ENCODE measurements at places on chromosomes 4 and X.

DNA sequence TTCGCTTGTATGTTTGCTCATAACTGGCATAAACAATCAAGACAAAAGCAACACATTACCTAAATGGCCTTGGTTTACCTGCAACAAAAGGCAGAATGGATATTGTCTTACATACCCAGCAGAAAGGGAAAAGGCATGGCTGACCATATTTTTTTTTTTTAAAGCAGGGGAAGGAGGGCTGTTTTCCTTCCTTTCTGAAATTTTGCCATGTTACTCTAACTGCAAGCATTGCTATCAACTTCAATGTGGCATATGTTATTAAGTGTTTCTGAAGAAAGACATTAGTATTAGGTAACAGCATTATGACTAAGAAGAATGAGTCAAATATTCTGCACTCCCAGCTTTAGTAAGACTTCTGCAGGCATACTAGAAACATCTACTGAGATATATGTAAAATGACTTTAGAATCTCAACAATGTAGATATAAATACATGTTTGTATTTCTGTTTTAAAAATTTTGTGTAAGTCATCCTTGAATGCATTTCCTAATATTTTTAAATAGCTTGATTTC lies 512.6 kb upstream of the FAM241A start:
- no peak for DNase-seq

DNA sequence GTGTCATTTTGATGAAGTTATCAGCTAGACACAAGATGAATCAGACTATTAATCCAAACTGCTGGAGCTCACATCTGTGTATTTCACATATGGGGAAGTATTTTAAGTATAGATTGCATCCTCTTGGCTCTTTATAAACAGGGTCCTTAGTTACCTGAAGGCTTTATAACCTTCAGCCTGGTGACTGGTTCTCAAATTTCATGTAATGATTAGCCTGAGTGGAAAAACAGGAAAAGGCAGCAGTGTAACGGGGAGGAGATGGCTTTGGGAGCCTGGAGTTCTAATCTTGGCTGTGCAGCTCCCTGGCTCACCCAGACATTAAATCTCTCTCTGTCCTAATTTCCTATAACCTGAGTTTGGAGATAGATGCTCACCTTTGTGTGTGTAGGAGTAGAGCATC lies 103.8 kb upstream of the HPF1 start:
- DNase-seq, result no peak

- no peak for DNase-seq
Measured at GRCh38 chr4:169066934-169067333, 56.9 kb upstream of the CBR4 start.

- DNase-seq, result no peak
Measured at GRCh38 chrX:155148724-155149537, 67.3 kb upstream of the VBP1 start.

- no peak for DNase-seq
Measured at GRCh38 chrX:40202456-40202855, 104.7 kb upstream of the BCOR start.

- DNase-seq, result no peak
Measured at GRCh38 chr4:74897386-74897785, 35.5 kb upstream of the PARM1 start.

DNA sequence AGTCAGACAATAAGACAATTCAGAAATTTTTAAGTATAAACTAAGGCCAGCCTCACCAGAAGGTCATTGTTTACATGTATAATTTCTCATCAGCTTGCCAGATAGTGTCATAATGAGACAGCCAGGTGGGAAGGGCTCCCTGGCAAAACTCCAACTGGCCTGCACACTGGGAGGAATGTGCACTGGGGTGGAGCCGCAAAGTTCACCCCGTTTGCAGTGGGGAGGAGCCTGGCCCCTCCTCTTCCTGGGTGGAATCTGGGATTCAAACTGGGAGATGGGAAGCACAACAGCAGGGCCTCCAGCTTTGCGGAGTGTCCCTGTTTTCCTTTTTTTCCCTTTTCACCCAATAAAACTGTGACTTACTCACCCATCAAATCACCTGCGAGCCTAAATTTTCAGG lies 329.9 kb downstream of the SMARCA1 start:
- DNase-seq, result peak; percentile 44

DNA sequence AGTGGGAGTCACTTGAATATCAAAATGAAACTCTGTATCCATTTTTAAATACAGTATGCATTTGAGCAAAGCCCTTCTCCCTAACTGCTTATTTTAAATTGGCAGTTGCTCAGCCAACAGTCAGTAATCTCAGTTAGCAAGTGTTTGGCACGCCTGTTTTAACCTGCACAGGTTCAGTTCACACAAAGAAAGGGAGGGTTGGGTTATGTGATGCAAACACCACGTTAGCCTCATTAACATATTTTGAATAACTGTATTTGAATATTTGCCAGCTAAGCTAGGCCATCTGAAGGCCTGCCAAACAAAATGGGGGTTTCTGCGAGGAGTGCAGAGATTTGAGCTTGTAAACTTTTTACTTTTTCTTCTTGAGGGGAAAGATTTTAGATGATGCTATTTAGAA lies 19.8 kb downstream of the GAB1 start:
- DNase-seq, result no peak

DNA sequence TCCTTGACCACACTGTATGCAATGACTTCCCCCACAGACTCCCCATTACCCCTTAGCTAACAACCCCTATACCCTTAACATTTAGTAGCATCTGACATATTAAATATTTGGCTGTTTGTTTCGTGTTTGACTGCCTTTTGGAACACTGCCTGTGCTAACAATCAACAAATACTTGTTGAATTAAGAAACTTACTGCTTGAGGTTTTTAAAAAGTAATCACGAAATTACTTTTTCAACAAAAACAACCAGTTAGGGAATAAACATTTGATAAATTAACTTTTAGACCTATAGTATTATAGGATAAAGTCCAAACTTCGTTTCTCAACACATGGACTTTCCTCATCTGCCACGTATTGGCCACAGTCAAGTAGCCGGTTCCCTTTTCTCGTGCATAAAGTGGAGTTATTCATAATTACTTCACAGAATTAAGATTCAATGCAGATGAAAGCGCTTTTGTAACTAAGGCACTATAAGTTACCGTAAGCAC lies 555 bp upstream of the ELMOD2 start:
- DNase-seq, result no peak

DNA sequence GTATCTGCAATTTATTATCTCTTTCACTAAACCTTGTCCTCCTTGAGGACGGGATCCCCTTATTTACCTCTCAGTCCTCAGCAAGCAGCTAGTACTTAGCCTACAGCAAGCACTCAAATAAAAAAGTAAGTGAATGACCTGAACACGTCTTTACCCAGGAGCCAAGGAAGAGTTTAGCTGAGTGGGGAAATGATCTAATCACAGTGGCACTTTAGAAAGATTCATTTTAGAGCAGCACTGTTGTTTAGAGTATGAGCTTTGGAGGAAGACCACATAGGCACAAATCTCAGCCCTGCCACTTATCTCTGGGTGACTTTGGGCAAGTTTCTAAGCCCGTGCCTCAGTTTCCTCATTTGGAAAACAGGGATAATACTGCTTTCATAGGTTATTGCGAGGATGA lies 2.7 kb downstream of the FAM120C start:
- DNase-seq, result no peak

GRCh38 chrX:12770440-12770839 lies 20.8 kb upstream of the PRPS2 start:
- no peak for DNase-seq

GRCh38 chr4:25253071-25253445 lies 19.2 kb downstream of the PI4K2B start:
- DNase-seq, result no peak

DNA sequence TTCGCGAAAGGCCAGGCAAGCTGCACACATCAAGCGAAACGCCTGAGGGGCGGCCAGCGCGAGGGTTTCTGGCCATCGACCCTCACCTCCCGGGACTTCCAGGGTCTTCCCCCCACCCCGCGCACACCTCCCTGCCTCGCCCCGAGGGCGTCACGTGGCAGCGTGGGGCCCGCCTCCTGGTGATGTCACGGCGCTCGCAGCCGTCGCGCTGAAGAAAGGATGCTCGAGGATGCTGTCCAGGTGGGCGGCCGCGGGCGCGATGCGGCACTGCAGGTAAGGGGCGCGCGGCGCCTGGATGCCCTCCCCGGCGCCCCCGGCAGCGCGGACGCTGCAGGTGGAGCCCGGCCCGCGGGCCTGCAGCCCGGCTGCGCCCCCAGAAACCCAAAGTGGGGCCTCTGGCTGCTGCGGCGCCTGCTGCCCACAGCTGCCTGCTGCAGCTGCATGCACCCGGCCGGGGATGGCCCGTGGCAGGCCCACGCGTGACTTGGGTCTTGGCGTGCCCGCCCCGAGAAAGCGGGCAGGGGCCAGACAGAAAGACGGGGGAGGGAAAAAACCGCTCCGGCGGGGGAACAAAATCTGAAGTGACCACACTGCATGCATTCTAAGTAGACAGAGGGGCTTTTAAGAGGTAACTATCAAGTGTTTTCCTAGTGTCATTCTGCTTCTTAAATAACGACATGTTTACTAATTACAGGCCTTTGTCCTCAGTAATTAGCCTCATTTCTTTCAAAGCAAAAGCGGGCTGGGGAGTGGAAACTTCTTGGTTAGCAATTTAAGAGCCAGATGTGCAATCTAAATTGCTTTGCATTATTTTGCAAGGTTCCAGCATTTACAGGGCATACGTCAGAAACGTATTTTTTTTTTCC lies 1.7 kb downstream of the CLCN4 start:
- DNase-seq, result peak; percentile 57

DNA sequence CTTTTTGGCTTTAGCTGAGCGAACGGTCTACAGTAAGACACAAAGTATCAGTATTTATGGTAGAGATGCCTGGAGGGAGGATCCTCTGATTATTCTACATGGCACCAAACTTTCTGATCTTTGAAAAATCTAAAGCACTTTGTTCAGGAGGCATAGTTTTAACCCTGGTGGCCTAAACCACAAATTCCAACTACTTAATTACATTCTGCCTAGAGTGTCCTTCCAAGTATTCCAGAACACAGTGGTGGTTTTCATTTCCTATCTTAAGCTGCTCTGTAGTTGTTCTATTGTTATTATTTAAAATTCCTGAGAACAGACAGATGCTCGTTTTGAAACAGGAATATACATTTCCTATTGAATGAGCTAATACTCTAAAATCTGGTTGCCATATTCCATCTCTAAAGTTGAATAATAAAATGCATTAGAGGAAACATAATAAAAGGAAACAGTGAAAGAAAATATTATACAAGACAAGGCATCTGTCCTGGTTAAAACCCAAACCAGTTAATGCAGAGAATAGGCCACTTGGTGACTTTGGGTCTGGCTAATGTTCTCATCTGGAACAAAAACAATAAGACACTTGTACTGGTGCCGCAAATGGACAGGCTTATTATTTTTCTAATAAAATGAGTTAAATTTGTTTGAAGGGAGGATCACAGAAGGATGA lies 657.4 kb downstream of the SPRY1 start:
- no peak for DNase-seq

GRCh38 chr4:82437285-82438005 lies 7.1 kb downstream of the ENOPH1 start:
- DNase-seq, result no peak

- DNase-seq, result no peak
Measured at GRCh38 chr4:176817204-176817603, 24.5 kb upstream of the VEGFC start.

DNA sequence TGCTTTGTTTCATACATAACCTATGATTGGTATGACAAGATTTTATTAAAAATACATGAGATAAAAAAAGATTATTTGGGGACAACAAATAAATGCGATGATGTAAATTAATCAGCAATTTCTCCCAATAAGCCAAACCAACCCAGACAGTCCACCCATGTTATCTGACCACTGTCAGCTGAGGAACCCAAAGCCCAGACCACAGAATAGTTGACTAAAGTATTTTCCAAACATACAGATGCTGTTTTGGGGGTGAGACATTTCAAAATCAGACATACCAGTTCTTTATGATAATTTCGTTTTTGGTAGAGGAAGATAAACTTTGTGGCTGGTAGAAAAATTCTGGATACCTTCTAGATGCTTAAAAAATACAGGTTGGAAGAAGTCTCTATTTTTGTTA lies 650.8 kb upstream of the FAM241A start:
- DNase-seq, result no peak

DNA sequence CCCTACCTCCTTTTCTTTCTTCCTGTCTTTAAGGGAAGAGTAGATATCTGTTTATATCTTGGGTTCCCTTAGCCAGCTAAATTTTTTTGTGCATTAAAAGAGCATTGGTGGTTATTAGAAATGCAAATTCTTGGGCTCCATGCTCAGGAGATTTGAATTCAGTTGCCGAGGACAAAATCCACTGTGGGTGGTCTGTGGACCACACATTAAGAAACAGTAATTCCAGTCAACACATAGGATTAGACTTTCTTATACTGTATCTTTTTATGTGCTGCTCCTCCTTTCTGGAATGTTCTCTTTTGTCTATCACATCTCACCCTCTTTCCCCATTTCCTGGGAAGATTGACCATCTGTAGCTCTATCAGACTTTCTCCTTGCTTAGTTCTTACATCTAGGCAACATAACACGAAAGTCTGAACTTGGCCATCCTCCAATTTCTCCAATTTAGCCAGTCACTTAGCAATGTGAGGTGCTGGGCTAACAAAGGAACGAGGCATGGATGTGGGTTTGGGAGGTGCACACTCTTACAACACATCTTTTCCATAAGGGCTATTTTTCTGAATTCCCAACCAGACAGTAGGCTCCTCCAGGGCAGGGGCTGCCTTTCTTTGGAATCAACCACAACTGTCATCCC lies 5.3 kb upstream of the PDLIM3 start:
- no peak for DNase-seq

DNA sequence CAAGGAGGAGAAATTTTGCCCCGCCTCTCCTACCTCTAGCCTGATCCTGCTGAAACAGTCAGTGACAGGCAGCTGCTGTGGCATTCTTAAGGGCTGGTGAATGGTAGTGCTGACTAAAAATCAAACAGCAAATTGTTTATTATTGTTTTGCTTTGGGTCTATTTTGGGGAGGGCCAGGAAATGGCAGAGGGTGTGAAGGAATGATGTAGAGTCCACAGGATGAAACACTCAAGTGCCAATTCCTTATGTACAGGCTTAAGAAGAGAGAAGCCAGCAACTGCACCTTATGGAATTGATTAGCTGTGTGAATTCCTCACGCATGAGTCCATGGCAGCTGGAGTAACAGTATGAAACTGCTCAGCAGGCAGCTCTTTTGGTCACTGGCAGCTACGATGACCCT lies 39.7 kb downstream of the VEGFC start:
- DNase-seq, result no peak

- no peak for DNase-seq
Measured at GRCh38 chr4:187504974-187505797, 490.4 kb upstream of the ZFP42 start.

DNA sequence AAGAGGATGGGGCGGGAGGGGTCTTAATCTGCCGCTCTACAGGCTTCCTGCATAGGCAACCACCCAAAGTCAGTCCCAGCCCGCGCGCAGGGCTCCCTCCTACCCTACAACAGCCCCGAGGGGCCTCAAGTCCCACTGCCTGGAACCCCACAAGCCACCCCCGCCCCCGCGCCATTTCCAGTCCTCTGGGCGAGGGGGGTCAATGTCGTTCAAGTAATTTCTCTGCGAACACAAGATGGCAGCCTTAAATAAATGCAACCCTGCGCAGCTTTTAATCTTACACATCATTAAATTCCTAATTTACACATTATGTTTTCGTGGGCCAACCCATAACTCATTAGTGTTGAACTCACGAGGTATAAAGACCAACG lies 92.9 kb downstream of the BCOR start:
- no peak for DNase-seq

All from left ventricle myocardium superior (tissue), 1 donor.